ENCODE measurements at places on chromosomes 2 and 18. TPM values are rescaled to one million over a fixed set of nuclear protein-coding genes. Genes with fewer than 3 reads are reported as not detected.

The PPP1R1C gene
- polyA plus RNA-seq: 2.5 TPM

The SERPINB7 gene
- polyA plus RNA-seq: 0.45 TPM

The IRS1 gene
- 4.5 TPM for polyA plus RNA-seq

The CRYBA2 gene
- not detected for polyA plus RNA-seq

The ADRA2B gene
- polyA plus RNA-seq: 4.8 TPM

The POTEJ gene
- polyA plus RNA-seq: not detected

The CCDC141 gene
- not detected for polyA plus RNA-seq

The GPR155 gene
- 8.1 TPM for polyA plus RNA-seq

The ALPG gene
- not detected for polyA plus RNA-seq

The PLEK gene
- polyA plus RNA-seq: 2.8 TPM

The TUBA4B gene
- 15.4 TPM for polyA plus RNA-seq

The PRSS56 gene
- not detected for polyA plus RNA-seq

The SP140 gene
- 0.52 TPM for polyA plus RNA-seq

The OR6B2 gene
- polyA plus RNA-seq: not detected
